ENCODE measurements at places on chromosomes 2 and 18. TPM values are rescaled to one million over a fixed set of nuclear protein-coding genes. Genes with fewer than 3 reads are reported as not detected.
A peak's percentile ranks its signal among the peaks of the same experiment; 100 is the strongest.

TRPM8 gene
- total RNA-seq, result 0.12 TPM

EEF1B2 gene
- total RNA-seq, result 294 TPM

C18orf32 gene
- 81.9 TPM for total RNA-seq

CYS1 gene
- total RNA-seq, result 27.8 TPM

ZNF385B gene
- total RNA-seq, result 3.2 TPM

CREG2 gene
- 0.26 TPM for total RNA-seq

TSPYL6 gene
- total RNA-seq, result not detected

TCF4 gene
- 44.5 TPM for total RNA-seq

DNA sequence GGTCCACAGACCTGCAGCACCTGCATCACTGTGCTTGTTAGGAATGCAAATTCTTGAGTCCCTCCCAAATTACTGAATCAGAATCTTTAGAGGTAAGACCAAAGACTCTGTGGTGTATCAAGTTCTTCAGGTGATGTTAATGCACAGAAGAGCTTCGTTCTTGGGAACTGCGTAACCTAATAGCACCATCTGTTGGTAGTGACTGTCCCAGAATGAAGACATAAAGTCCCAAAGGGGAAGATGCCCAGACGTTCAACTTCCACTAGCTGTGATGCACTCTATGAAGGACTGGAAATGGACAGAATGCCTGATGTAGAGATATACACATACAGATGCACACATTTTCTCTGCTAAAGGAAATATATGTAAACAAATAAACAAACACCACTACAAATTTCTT, 576.0 kb downstream of the LRP1B start:
- peak; percentile 12 for DNase-seq

DNA sequence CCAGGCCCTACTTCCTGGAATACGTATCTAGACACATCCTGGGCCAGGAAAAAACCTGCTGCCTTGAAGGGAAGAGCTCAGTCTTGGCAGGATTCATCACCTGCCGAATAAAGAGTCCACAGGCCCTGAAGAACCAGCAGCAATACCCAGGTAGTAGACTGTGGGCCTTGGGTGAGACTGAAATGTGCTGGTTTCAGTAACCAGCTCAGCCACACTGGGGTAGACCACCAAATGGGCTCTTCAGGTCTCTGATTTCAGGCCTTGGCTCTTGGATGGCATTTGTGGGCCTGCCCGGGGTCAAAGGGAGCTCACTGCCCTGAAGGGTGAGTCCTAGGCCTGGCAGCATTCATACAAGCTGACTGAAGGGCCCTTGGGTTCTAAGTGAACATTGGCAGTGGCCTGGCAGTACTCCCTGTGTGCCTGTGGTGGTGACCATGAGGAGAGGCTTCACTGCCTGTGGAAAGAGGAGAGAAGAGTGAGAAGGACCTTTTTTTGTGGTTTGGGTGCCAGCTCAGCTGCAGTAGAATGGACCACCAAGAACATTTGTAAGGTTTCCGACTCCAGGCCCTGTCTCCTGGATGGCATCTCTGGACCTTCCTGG, 175.1 kb downstream of the ANKRD30B start:
- DNase-seq, result no peak

- no peak for DNase-seq
Measured at GRCh38 chr2:231260442-231261208, 62.2 kb downstream of the ARMC9 start.

DNA sequence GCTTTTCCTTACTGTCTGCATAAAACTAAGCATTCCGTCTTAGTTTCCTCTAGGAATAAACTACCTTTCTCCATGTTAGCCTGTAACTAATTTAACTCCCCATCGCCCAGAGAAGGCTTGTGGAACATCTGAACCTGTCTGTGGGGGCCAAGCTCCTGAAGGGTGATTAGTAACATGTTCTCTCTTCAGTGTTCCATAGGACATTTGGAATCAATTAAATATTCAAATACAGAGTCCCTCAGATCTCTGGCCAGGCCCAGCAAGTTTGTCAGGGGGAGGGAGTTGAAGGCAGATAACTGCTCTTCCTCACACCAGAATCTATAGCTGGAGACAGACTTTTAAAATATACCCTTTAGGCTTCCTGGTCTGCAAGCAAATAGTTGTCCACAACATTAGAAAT, 8.8 kb downstream of the RDH14 start:
- DNase-seq, result no peak

- no peak for DNase-seq
Measured at GRCh38 chr18:43952398-43952797, 675.1 kb upstream of the SYT4 start.

- no peak for DNase-seq
Measured at GRCh38 chr18:59715966-59716369, 18.7 kb upstream of the CCBE1 start.

DNA sequence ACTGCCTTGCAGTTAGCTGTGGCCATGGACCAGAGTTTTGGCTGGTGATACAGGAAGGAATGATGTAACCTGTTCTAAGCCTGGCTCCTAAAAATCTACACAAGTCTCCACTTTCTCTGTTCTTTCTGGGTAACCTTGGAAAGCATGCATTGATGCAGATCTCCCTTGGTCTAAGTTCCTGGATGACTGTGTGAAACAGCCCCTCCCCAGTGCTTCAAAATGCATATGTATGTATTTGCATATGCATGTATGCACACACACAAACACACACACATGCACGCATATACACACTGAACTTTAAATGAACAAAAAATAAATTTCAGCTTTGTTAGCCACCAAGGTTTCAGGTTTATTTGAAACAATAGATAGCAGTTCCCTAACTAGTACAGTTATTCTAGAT, 296.1 kb downstream of the OSR1 start:
- no peak for DNase-seq

DNA sequence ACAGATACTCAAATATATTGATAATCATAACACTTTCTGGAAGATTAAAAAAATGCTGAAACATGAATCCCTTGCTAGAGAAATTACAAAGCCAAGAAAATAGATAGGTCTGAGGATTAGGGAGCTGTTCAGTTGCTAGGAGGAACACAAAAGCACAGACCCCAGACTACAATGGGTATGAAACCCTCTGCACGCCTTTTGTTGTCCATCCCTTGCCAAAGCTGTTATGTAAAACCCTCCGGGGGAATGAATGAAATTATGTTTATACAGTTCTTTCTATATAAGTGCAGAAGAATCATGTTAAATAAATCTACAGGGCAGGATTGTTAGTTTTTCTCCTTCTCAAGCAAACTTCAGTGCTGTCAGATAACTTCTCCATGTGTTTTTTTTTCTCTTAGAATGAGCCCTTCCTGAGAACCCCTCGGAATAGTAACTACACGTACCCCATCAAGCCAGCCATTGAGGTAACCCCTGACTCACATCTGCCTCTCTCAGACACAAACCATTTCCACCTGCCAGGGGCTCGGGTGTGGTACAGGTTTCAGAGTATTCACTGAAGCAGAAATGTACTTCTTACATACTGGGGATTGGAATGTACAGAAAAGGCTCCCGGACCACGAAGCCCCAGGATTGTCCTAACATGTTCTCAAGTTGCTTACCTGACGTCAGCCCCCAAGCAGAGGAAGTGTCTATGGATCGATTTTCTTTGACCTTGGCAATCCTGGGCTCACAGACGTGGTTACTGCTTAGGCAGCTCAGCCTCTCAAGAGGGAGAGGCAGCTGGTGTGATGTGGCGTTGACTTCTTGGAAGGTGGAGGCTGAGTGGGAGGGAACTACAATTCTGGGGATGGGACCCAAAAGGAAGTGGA, 118.0 kb downstream of the PLB1 start:
- DNase-seq, result peak; percentile 75

DNA sequence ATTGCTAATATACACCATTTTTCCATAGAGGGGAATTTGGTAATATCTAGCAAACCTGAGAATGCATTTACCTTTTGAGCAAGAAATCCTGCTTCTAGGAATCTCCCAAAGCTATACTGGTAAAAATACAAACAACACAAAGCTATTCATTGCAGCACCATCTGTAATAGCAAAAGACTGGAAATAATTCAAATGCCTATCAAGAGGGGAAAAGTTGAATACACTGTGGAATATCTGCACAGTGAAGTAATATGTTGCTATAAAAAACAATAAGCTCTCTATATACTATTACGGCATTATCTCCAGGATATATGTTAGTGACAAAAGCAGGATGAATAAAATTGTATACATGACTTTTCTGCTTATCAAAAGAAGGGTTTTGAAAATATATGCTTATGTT, 112.3 kb upstream of the CHAC2 start:
- DNase-seq, result no peak

- no peak for DNase-seq
Measured at GRCh38 chr18:6069103-6069502, 173.8 kb upstream of the TMEM200C start.

- DNase-seq, result no peak
Measured at GRCh38 chr2:212692466-212692865, 153.9 kb upstream of the ERBB4 start.

DNA sequence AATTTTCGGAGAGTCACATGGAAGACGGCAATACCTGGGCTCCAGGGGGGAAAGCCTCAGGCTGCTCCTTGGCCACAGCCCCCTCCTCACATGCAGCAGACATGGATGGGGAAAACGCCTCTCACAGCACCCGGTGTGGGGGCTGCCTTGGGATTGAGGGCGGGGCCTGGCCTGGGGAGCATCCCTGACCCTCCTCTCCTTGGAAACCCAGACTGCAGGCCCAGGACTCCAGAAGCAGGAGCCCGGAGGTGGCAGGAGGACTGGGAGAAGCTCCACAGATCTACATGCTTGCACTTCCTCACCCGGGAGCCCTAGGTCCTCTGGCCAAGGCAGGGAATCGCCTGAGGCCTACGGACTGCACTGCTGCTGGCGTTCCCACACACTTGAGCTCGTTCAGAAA, 12.1 kb upstream of the HES6 start:
- no peak for DNase-seq

- no peak for DNase-seq
Measured at GRCh38 chr2:16478434-16479210, 187.0 kb downstream of the CYRIA start.

DNA sequence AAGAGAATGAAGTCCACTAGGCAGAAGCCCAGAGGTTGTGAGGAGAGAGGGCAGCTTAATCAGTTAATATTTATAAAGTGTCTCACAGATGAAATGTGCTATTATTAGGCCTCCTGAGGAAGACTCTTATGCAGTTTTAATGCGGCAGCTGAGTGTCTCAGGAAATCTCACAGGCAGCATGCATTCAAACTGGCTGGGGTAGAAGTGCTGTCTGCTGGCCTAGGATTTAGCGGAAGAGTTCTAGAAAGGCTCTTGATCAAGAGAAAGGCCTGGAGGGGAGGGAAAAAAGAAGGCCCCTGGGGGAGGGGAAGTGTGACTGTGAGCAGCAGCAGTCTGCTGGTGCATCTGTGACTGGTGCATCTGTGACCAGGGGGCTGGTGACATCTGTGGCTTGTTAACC, 133.0 kb downstream of the FSHR start:
- DNase-seq, result no peak

DNA sequence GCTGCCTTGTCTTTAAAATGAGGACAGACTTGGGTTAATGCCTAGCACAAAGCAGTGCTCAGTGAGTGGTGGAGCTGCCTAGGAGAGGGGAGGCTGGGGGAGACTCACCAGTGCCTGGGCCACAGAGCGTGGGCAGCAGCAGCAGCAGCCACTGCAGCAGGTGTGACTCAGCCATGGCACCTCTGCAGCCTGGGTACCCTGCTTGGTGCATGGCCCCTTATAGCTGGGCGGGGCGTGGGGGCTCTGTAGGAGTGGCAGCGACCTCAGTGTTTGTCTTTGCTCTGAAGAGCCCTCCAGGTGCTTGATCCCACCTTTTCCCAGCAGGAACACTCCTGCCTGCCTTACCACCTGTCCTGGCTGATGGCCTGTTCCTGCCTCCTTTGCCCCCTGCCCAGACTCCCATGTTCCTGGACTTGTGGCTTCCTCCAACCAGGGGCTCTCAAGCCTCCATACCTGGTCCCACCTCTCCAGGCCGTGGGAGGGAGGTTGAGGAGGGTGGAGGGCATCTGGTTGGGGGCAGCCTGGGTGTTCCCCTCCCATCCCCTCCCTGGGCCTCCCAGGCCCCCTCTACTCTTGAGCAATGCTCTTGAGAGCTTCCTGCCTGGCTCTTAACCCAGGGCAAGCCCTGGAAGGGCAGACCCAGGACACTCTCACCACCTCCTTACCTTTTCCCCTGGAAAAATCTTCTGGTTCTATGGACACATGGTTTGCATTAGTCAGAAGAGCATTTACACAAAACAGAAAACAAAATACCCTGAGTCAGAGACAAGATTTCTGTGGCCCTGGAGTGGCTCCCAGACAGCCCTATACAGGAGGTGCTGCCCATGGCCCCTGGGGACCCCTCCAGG, at the start of gene SFTPB:
Gene SFTPB, minus strand, starts transcription at position 191 of the 848 bp plus-strand sequence. Its CDS starts 16 bp downstream, at position 175.
- DNase-seq, result no peak

DNA sequence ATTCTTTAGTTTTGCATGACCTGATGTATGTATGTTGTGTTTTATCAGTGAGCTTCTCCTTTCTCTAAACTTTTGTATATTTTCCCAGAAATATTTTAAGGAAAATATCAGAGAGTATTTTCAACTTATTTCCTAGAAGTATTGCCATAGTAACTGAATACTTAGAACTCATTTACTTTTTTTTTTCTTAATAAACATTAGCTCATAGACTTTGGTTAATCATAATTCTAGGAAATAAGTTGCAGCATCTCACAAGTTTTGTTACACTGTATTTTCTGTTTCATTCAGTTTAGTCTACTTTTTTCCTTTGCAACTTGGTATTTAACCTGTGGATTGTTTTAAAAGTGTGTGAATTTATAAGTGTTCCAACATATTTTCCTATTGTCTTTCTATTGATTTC, 27.5 kb downstream of the SMCHD1 start:
- no peak for DNase-seq

DNA sequence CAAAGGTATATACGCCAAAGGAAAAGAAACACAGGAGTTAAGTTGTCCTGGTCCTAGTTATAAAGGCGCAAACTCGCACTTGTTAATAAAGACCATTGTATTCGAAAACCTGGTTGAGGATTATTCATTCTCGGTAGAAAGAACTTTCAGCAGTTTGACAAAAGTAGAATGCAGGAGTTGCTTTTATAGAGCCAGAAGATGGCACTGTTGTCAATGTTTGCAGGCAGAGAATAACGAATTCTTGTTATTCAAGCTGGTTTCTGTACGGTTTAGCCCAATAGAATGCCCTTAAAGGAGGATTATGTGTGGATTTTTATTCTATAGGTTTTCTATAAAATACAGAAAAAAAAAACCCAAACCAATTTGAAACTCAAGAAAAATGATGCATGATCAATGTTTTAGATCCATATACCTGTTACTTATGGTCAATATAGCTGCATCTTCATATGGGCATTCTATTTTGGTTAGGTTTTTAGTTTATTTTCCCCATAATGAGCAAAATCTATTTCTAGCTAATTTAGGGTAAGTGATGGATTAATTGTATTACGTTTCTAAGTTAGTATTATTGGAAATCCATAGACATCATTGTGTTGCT, 510.3 kb downstream of the PLCL1 start:
- no peak for DNase-seq

DNA sequence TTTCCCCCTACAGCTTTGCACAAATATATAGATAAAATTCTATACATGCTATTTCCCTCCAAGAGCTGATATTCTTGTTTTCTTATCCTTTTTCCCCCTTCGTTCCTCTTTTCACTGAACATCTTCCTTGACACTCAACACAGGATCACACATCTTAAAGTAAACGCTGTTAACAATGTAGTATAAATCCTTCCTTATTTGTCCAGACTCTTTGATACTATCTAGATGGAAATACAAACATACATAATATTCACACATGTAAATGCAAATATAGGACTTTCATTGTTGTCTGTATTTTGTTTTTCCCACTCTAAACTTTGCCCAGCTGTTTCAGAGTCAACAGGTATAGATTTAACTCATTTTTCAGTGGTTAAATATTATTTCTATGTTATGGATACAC, 3.0 kb upstream of the TACR1 start:
- DNase-seq, result no peak

Measured in mucosa of gallbladder (tissue), 1 donor.